Activated naive CD4-positive, alpha-beta T cell treated with anti-CD3 and anti-CD28 coated beads for 36 hours (primary cell): ENCODE measurements at places on chromosomes 11 and 22.
A peak's percentile ranks its signal among the peaks of the same experiment; 100 is the strongest.

DNA sequence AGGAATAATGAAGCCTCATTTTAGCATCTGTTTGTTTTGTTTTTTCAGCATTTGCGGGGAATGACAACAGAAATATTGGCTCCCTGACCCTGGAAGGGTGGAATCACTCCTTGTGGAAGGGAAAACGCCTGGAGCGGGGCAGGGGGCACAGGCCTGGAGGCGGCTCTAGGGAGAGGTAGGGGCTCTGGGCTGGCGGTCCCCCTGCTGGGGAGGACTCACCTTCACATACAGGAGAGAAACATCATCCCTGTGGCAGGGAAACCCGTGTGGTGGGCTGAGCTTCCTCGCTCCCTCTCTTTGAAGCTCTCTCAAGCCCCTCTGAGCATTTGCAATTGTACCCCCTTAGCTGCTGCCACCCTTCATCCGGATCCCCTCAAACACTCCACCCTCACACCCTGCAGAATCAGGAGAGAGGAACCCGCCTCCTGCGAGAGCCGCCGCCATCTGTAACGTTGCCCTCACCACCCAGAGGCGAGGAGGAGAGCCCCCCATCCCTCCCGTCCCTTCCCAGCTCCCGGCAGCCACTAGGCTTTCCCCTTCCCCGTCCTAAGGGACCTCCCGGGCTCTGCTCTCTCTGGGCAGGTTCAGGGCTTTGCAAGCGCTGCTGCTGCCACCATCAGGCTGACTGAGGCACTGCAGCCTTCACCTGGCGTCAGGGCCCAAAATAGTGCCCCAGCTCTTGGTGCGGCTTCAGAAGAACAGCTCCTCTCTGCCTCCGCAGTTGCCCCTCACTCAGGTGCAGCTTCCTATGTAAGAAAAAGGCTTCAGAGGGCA lies 10.4 kb downstream of the KIRREL3 start:
- H3K27ac ChIP-seq: no peak overlapping the region
- no peaks in the 10 kb centered on the region for H3K4me1 ChIP-seq
- no peaks in the 10 kb centered on the region for H3K36me3 ChIP-seq
- H3K27me3 ChIP-seq: peaks cover 14% of the 10 kb centered on the region

DNA sequence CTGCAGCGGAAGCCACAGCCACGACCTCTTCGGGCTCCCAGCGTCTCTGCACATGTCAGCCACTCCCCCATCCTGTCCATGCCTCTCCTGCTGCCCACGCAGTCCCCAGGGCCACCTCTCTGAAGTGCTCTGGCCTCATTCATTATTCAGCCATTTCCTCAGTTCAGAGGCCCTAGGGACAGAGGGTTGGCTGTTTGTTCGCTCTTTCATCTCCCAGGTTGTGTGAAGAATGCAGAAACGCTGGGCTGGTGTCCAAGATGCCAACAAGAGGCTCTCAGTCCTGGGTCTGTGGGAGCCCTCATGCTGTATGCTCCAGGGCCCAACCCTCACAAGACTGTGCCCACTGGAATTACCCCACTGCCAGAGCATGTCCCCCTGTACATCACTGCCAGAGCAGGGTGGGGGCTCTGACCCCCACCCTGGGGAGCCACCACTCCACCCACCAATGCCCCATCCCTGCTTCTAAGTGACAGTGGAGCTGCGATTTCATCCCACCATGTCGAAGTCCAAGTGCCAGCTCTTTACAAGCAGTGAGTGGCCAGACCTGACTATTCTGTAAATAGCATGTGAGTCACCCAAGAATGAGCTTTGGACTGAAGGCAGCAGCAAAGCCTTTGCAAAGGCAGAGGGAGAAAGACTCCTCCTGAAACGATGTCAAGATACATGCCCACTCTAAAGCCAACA lies 209.6 kb downstream of the BUD13 start:
- H3K36me3 ChIP-seq: no peaks in the 10 kb centered on the region
- no peak overlapping the region for H3K27ac ChIP-seq
- H3K4me3 ChIP-seq: no peak overlapping the region
- no peak for DNase-seq
- peaks cover 6% of the 10 kb centered on the region for H3K27me3 ChIP-seq

DNA sequence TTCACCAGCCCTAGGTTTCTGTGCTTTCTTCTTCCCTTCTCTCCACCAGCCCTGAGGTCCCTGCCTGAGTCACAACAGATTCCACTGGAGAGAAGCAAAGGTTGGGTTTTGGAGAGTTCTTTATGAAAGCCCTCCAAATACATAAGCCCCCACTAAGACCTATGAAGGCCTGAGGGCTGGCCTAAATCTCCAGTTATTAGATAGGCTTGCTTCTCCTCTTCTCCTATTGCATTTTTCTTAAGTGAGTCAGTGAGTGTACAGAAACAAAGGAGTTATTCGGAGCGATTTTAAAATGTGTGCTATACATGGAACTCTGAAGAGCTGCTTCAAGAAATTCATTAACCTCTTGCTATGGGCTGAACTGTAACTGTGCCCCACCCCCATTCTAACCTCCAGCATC lies 1057.3 kb downstream of the OPCML start:
- no peak overlapping the region for H3K27ac ChIP-seq
- no peak overlapping the region for H3K4me3 ChIP-seq
- no peak for DNase-seq
- no peaks in the 10 kb centered on the region for H3K4me1 ChIP-seq
- H3K27me3 ChIP-seq: peaks cover 4% of the 10 kb centered on the region
- H3K36me3 ChIP-seq: no peaks in the 10 kb centered on the region

DNA sequence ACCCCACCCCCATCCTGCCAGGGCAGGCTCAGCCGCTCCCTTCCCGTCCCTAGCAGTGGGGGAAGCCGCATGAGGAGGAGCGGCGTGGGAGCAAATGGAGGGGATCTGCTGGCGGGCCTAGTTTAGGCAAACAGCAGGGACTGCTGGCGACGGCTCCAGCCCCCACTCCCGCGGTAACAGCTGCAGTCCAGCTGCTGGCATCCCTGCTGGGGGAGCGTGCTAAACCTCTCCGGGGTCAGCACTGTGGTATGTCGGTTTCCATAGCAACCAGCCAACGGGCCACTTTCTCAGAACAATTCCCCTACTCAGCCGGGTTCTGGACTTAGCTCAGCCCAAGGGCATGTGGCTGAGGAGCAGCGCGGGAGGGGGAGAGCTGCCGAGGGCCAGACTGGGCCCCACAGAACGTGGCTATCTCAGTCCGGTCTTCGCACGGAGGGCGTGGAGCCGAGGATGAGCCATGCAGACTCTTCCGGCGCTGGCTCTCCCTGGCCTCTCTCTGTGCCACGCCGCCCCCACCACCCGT lies 98.8 kb downstream of the PKNOX2 start:
- no peak for DNase-seq
- no peak overlapping the region for H3K4me3 ChIP-seq
- H3K4me1 ChIP-seq: peaks cover 4% of the 10 kb centered on the region
- H3K27me3 ChIP-seq: peaks cover 37% of the 10 kb centered on the region
- no peaks in the 10 kb centered on the region for H3K36me3 ChIP-seq

- H3K27me3 ChIP-seq: no peaks in the 10 kb centered on the region
- H3K36me3 ChIP-seq: no peaks in the 10 kb centered on the region
- H3K4me1 ChIP-seq: peaks cover 7% of the 10 kb centered on the region
- DNase-seq: no peak
- H3K4me3 ChIP-seq: no peak overlapping the region
These were observed 272.0 kb upstream of the SESN3 start for GRCh38 chr11:95503047-95503446.

- H3K27ac ChIP-seq: no peak overlapping the region
- no peaks in the 10 kb centered on the region for H3K36me3 ChIP-seq
- H3K27me3 ChIP-seq: peaks cover 4% of the 10 kb centered on the region
- no peak overlapping the region for H3K4me3 ChIP-seq
- DNase-seq: peak; percentile 19
- H3K4me1 ChIP-seq: no peaks in the 10 kb centered on the region
These were observed 9.6 kb downstream of the ADM start for GRCh38 chr11:10314199-10315072.

- no peak overlapping the region for H3K27ac ChIP-seq
- H3K4me1 ChIP-seq: peaks cover 12% of the 10 kb centered on the region
- H3K4me3 ChIP-seq: no peak overlapping the region
- peaks cover 17% of the 10 kb centered on the region for H3K36me3 ChIP-seq
- no peak for DNase-seq
These were observed 15.8 kb downstream of the KBTBD3 start for GRCh38 chr11:106061249-106061784.

GRCh38 chr22:40676644-40677043 lies 2.6 kb upstream of the MCHR1 start:
- no peak overlapping the region for H3K4me3 ChIP-seq
- DNase-seq: peak; percentile 14
- peaks cover 5% of the 10 kb centered on the region for H3K4me1 ChIP-seq
- peaks cover 16% of the 10 kb centered on the region for H3K27me3 ChIP-seq
- H3K27ac ChIP-seq: peak overlapping the region; percentile 69

GRCh38 chr11:43547430-43547831 lies 133.1 kb upstream of the HSD17B12 start:
- no peaks in the 10 kb centered on the region for H3K36me3 ChIP-seq
- peaks cover 54% of the 10 kb centered on the region for H3K27me3 ChIP-seq
- H3K27ac ChIP-seq: no peak overlapping the region
- no peak overlapping the region for H3K4me3 ChIP-seq
- no peak for DNase-seq

GRCh38 chr11:33413301-33413700 lies 156.1 kb downstream of the HIPK3 start:
- no peak overlapping the region for H3K27ac ChIP-seq
- peaks cover 13% of the 10 kb centered on the region for H3K27me3 ChIP-seq
- H3K4me1 ChIP-seq: no peaks in the 10 kb centered on the region
- DNase-seq: no peak
- no peak overlapping the region for H3K4me3 ChIP-seq
